ENCODE measurements at places on chromosomes 2 and 18.

DNA sequence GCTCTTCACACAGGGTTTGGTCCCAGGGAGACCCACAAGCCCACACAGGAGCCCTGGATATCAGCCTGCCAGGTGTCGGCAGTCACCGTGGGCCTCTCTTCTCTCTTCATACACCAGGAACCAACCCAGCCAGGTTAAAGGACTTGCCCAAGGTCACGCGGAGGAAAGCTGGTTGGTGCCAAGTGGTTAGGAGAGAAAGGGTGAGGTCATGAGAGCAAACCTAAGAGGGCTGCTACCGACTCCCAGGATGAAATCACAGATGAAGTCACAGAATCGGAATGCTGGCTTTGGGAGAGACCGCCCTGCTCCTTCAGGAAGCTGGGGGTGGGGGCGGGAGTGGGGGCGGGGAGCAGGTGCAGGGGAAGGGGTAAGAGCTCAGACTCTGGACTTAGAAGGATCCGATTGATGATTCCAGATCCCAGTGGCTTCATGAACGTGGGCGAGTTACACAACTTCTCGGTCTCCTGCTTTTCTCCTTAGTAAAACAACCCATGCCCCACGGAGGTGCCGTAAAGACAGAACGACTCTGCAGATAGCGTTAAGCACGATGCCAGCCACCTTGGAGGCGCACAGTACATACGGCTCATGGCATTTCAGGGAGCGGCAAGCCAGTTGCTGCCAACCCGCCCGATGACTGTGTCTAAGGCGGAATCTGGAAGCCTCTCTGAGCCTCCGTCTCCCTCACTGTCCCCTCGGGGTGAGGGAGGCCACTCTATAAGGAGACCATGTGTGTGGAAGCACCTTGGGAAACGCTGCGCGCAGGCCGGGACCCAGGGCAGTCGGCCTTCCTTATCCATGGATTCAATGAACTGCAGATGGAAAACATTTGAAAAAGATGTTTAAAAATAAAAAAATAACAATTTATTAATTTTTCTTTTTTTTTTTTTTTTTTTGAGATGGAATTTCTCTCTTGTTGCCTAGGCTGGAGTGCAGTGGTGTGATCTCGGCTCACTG, 23.0 kb upstream of the TAF1B start:
- DNase-seq = peak; percentile 75

DNA sequence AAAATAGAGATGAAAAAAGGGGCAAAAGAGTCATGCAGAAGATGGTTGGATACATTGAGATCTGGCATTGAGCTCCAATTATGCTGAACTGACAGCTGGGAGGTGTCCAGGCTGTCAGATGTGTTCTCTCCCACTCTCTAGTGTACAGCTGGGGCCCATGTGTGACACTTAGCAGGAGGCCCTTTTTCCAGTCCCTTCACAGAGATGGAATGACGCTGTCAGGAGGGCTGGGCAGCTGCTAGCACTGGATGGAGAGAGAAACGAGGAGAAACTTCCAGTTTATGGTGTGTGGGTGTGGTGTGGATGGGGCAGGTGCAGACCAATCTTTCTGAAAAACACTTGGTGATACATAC, 437.7 kb upstream of the HS6ST1 start:
- no peak for DNase-seq

- no peak for DNase-seq
Measured at GRCh38 chr2:218434456-218434855, 15.5 kb downstream of the VIL1 start.

GRCh38 chr18:57621246-57621604, 411 bp downstream of the NARS1 start:
- no peak for DNase-seq

DNA sequence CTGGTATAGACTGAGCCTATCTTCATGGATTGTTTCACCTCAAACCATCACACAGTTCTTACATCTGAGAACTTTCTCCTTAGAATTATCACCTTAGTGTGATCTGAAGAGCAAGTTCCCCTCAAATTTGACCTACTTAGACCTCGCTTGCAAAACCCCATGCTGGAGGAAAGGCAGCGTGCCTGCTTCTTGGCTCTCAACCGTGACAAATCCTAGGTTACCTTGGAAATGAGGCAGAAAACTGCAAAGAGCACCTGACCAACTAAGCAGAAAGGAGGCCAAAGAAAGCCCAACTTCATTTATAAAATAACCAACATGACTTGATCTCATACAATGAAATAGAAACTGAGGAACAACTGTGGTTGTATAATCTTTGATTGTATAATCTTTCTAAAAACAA, 146.4 kb downstream of the RAB3GAP1 start:
- no peak for DNase-seq

GRCh38 chr2:203105996-203106395, 91.3 kb downstream of the NBEAL1 start:
- DNase-seq = no peak

DNA sequence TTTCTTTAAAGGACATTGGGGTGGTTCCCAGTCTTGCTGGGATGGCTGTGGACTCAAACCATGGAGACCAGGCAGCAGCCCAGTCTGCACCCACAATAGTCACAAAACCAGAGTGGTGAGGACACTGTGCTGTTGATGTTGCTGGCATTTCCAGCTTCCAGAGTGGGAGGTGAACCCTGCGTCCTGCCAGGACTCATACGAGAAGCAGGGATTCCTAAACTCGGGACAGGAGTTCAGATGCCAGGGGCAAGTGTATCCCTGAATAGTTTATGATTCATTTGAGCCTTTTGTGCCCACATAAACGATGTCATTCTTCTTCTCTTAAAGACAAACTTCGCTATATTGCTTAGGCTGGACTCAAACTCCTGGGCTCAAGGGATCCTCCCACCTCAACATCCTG, 62.8 kb downstream of the TCF7L1 start:
- DNase-seq = no peak

- DNase-seq = no peak
Measured at GRCh38 chr18:40048886-40049650, 1906.0 kb upstream of the PIK3C3 start.

GRCh38 chr2:154198866-154199265, 327.1 kb downstream of the GALNT13 start:
- DNase-seq = no peak

GRCh38 chr18:69064063-69064462, 266.2 kb downstream of the CCDC102B start:
- DNase-seq = no peak

DNA sequence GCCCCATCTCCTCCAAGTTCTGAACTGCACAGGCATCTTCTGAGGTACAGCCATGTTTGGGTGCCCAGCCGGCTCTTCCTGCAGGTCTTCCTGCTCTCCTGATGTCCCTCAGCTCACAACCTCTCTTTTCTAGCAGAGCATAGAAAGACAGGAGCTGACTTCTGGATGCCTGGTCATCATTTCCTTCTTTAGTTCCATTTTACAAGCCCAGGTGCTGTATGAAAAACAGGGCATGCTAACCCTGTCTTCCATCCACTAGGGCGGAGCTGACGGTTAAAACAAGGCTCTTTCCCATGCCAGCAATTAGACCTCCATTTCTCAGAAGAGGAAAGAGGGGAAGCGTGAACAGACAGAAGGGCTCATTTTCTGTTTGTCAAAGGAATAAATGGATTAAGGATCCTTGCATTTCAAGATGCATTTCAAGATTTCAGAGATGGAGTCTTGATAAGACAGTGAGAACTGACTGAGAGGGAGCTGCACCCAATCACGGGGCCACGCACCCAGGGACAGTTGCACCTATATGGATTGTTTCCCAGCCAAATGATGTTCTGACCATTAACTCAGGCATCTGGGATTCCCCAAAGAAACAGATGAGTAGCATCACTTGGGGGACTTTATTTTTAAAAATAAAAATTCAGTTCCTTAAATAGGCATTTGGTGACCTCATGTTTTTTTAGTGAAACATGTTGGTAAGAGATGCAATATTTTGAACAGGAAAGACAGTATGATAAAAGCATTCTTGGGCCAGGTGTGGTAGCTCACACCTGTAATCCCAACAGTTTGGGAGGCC, 45.8 kb upstream of the EML6 start:
- no peak for DNase-seq

- no peak for DNase-seq
Measured at GRCh38 chr2:38121481-38121880, 45.5 kb upstream of the CYP1B1 start.

- no peak for DNase-seq
Measured at GRCh38 chr2:152483276-152484063, 148.5 kb downstream of the FMNL2 start.

GRCh38 chr2:62334440-62335058, 138.6 kb downstream of the B3GNT2 start:
- DNase-seq = no peak

Data from H54 (cell line).